Progenitor cell of endocrine pancreas (in vitro differentiated cells): ENCODE measurements at places on chromosomes 3 and 15. TPM values are rescaled to one million over a fixed set of nuclear protein-coding genes. Genes with fewer than 3 reads are reported as not detected.

- H3K36me3 ChIP-seq: no peaks in the 10 kb centered on the region
- no peak overlapping the region for H3K27ac ChIP-seq
- DNase-seq: no peak
- no peaks in the 10 kb centered on the region for H3K4me1 ChIP-seq
- H3K4me3 ChIP-seq: no peak overlapping the region
- peaks cover 2% of the 10 kb centered on the region for H3K27me3 ChIP-seq
Measured at GRCh38 chr3:14926592-14926991, 20.8 kb upstream of the NR2C2 start.

- H3K27ac ChIP-seq: no peak overlapping the region
- H3K36me3 ChIP-seq: no peaks in the 10 kb centered on the region
- no peak overlapping the region for H3K4me3 ChIP-seq
Measured at GRCh38 chr3:104632947-104633346, 733.8 kb upstream of the ALCAM start.

DNA sequence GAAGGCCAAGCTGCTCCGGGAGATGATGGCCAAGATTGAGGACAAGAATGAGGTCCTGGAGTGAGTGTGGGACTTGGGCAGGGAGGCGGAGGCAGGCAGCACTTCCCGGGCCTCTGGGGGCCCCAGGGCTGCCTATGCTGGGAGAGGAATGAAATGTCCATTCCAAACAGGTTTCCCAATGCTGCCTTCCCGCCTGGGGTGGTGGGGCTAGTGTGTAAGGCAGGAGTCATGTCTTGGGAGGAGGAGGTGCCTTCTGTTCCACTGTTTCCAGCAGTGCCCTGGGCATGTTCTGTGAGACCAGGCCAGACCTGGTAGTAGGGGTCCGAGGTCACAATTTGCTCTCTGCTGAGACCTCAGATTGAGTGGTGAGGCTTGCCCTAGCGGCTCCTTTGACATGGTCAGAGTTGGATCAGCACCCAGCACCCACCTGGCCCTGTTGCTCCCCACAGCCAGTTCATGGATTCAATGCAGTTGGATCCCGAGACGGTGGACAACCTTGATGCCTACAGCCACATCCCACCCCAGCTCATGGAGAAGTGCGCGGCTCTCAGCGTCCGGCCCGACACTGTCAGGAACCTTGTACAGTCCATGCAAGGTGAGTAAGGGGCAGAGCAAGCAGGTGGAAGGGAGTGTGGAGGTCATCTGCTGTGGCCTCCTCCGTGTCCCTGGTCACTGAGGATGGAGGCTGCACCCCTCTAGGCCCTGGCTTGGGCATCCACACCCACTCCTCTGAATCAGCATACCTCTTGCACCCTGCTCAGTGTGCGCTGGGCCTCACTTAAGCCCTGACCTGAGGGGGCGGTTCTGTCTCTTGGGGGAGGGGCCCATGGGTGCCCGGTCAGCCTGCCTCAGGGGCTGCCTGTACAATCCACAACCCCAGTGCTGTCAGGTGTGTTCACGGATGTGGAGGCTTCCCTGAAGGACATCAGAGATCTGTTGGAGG, 27.3 kb downstream of the PTPN23 start:
- H3K27ac ChIP-seq: no peak overlapping the region
- peaks cover 9% of the 10 kb centered on the region for H3K36me3 ChIP-seq
- H3K27me3 ChIP-seq: no peaks in the 10 kb centered on the region
- no peak for DNase-seq

LTF gene
- 0.33 and 0.53 TPM in 2 replicates for total RNA-seq

CILP gene
- total RNA-seq: 0.22 and 0.29 TPM in 2 replicates

FES gene
- 13.8 and 16.2 TPM in 2 replicates for total RNA-seq

DUOXA2 gene
- total RNA-seq: not detected in 2 replicates
